Stomach (tissue), 19 donors: ENCODE measurements at places on chromosomes 2 and 18. TPM values are rescaled to one million over a fixed set of nuclear protein-coding genes. Genes with fewer than 3 reads are reported as not detected.
A peak's percentile ranks its signal among the peaks of the same experiment; 100 is the strongest.

- no peak for DNase-seq
Observed at GRCh38 chr2:145137211-145137610, 617.3 kb upstream of the ZEB2 start.

DNA sequence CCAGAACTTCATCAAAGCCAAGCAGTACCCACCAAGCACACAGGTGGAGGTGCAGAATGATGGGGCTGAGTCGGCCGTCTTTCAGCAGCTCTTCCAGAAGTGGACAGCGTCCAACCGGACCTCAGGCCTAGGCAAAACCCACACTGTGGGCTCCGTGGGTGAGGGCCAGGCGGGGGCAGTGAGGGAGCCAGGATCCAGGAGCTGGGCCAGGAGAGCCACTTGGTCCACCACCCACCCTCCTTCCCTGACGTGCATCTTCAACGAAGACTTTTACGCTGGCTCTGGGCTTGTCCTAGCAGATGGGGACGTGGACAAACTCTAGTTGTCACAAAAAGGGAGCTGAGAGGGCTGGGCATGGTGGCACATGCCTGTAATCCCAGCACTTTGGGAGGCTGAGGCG lies 11.8 kb downstream of the VIL1 start:
- DNase-seq = no peak

GRCh38 chr2:217215877-217216276 lies 356.0 kb upstream of the TNP1 start:
- no peak for DNase-seq

- DNase-seq = no peak
Observed at GRCh38 chr2:186594001-186594722, 4.3 kb downstream of the ITGAV start.

- DNase-seq = no peak
Observed at GRCh38 chr2:65062843-65063825, 6.9 kb downstream of the CEP68 start.

GRCh38 chr2:143564419-143564818 lies 435.2 kb downstream of the ARHGAP15 start:
- DNase-seq = no peak

GRCh38 chr2:60530660-60531281 lies 22.7 kb downstream of the BCL11A start:
- DNase-seq = peak; percentile 94

- DNase-seq = no peak
Observed at GRCh38 chr2:214742119-214742518, 67.4 kb downstream of the BARD1 start.

DNA sequence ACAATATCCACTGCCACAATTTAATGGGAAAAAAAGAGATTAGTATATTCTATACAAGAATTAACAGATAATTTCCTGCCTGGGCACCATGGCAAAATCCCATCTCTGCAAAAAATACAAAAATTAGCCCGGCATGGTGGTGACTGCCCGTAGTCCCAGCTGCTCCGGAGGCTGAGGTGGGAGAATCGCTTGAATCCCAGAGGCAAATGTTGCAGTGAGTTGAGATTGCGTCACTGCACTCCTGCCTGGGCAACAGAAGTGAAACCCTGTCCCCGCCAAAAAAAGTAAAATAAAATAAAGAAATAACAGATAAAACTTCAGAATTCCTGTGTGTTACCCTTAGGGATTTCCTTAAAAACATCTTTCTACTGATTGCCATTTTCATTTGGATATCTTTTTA lies 1194.8 kb upstream of the PIK3C3 start:
- DNase-seq = no peak

- no peak for DNase-seq
Observed at GRCh38 chr2:158043181-158043948, 58.3 kb upstream of the UPP2 start.

- no peak for DNase-seq
Observed at GRCh38 chr2:108128249-108128648, 111.5 kb upstream of the SULT1C3 start.

DNA sequence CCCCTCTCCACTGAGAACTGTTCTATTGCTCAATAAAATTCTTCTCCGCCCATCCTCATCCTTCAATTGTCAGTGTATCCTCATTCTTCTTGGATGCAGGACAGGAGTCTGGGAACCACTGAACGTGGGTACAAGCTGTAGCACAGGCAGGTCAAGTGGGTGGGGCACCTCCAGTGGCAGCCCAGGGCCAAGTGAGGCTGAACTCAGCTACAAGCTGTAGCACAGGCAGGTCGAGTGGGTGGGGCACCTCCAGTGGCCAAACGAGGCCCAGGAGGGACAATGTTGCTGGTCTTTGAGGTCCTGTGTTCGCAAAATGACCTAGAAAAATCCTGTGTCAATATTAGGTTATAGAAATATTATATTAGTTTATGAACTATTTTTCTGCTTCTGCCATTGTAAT lies 352.0 kb downstream of the TMX3 start:
- DNase-seq = no peak

- no peak for DNase-seq
Observed at GRCh38 chr2:239534581-239535412, 134.0 kb upstream of the HDAC4 start.

GRCh38 chr18:74611765-74612164 lies 14.1 kb downstream of the ZNF407 start:
- no peak for DNase-seq

GRCh38 chr2:101360232-101360631 lies 27.1 kb downstream of the CREG2 start:
- DNase-seq = peak; percentile 41

DNA sequence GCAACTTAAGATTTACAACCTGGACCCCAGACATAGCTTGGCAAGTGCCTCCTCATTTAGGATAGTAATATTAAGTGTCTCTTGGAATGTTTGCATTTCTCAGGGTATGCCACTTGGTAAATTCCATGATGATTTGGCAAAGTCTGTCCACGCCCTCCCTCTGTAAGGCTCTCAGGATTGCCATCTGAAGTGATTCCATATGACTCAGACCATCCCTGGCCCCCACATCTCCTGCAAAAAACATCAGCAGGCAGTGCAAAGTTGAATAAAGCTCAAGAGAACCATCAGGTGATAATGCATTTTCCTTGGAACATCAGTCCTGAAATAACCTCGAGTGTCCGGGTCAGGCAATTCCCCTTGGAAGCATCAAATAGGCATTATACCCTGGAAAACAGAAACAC lies 27.1 kb upstream of the PIEZO2 start:
- no peak for DNase-seq

DNA sequence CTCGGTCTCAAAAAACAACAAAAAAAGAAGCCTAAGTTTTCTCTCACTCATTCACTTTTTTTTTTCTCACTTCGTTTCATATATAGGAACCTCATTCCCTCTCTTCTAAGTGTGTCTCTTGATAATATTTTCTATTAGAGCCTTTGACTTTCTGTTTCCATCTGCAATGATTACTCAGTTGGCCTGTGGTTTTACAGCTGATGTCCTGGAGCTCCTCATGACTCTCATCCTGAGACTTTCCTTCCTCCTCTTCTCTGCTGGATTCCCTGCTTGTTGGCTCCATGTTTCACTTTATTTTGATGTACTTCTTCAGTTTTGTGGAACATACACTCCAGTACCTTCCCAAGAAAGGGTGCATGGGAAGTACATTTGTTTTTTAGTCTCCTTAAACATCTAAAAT lies 154.2 kb upstream of the GATA6 start:
- DNase-seq = no peak

DNA sequence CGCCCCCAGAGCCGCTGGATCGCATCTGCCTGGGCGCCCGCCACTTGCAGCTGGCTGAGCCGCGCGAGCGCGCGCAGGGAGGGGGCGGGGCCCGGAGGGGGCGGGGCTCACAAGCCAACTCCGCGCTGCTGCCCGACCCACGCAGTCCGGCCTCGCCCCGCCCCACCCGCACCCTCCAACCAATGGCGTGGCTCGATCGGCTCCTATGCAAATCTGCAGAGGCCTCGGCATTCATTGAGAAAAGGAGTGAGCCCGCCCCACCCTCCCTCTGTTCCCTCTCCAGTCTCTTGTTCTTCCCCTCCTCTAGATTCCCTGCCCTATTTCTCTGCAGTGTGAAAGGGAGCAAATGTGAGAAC lies at the start of gene ALK:
Gene ALK, minus strand, starts transcription at position 27 of the 356 bp plus-strand sequence. CDS start 927 bp downstream, outside the sequence.
- DNase-seq = peak; percentile 87

DNA sequence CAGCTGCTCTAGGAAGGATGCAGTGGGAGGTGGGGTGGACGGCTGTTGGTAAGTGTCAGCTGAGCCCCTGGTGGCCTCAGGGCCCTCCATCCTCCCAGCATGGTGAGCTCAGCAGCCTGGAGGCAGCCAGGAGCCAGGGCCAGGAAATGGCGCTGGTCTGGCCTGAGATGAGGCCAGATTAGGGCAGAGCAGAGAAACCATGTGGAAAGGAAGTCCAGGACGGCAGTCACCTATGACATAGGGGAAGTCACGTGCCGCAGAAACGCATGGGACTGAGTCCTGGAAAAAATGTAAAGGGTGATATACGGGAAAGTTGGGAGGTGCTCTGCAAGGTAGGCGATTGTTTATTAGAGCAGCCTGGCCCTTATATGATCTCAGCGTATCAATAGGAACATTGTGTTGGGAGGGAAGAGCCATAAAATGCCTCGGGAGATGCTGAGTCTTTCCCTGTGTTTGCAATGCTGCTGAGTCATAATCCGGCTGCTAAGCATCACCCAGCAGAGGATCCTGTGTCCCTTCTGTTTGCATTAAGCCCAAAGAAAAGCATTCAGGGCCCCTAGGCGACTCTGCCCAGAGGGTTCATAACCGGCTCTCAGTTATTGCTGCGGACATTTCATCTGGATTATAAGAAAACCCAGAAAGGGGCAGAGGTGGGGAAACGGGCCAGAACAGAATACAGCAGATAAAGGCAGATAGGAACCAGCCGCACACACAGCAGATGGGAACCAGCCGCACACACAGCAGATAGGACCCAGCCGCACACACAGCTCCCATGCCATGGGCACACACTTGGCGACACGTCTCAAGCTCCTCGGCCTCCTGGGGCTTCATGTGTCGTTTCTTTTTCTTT lies 30.3 kb upstream of the B3GNT7 start:
- DNase-seq = peak; percentile 68

GRCh38 chr2:60311524-60311923 lies 241.9 kb downstream of the BCL11A start:
- no peak for DNase-seq

- no peak for DNase-seq
Observed at GRCh38 chr2:155583674-155584195, 748.8 kb downstream of the NR4A2 start.

GRCh38 chr2:24328010-24328409 lies 32.3 kb downstream of the ITSN2 start:
- peak; percentile 17 for DNase-seq

- no peak for DNase-seq
Observed at GRCh38 chr2:8488001-8488738, 193.7 kb upstream of the ID2 start.

GRCh38 chr2:164620873-164621763 lies at the start of gene GRB14:
Gene GRB14, minus strand, starts transcription at chr2:164621482. Its CDS starts 173 bp downstream, at chr2:164621309.
- DNase-seq = peak; percentile 45

DNA sequence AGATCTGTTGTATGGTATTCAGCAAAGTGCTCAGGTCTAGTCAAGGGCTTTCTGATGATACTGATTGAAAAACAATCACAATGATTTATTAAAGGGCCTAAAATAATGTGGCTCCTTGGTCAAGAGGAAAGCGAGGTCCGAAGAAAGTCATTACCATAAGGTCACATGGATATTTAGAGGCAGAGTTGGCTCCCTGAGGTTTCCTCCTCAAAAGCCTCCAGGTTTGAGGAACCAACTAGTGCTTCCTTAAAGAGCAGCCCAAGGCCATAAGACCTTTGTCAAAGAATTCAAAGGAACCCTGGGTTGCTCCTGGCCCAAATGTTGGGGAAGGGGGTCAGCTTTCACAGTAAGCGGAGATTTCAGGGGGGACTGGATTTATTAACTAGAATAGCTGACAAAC lies 280.7 kb upstream of the ATP5MC3 start:
- DNase-seq = no peak

GRCh38 chr18:44510390-44510789 lies 170.3 kb upstream of the SETBP1 start:
- DNase-seq = no peak

GRCh38 chr2:37085731-37086147 lies 1.4 kb downstream of the GPATCH11 start:
- no peak for DNase-seq

DNA sequence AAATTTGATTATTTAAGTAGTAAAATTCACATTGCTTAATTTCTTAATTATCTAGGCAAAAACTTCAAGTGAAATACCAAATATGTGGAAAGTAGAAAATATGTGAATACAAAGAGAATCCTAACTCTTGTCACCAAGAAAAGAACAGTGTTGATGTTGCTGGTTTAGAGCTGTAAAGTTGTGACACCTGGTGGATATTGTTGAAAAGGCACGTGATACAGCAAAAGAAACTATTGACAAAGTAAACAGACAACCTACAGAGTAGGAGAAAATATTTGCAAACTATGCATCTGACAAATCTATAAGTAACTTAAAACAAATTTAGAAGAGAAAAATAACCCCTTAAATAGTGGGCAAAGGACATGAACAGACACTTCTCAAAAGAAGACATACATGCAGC lies 25.6 kb upstream of the ZC3H15 start:
- DNase-seq = peak; percentile 45

DNA sequence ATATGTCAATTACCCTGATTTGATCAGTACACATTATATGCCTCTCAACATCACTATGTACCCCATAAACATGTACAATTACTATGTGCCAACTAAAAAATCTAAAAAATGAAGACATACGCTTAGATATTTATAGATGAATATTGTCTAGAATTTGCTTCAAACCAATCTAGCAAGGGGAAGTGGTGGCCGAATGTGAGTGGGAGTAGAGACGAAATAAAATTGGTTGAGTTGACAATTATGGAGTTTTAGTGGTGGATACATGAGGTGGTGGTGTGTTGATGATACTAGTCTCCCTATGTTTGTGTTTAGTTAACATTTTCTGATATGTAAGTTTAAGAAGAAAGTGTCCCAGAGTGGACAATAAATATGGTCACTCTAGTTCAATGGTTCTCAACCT lies 49.0 kb downstream of the SDC1 start:
- no peak for DNase-seq

- no peak for DNase-seq
Observed at GRCh38 chr2:166044853-166045483, 82.9 kb downstream of the SCN1A start.

The ANKRD62 gene
- not detected for polyA plus RNA-seq

The GCC2 gene
- 5.2 TPM for polyA plus RNA-seq

The FAM161A gene
- 2.5 TPM for polyA plus RNA-seq

The ACMSD gene
- not detected for polyA plus RNA-seq

The SLC5A7 gene
- polyA plus RNA-seq = not detected

The CSRNP3 gene
- 0.23 TPM for polyA plus RNA-seq

The CRACDL gene
- polyA plus RNA-seq = 5.8 TPM

The COLEC11 gene
- polyA plus RNA-seq = 2.1 TPM

The CRYGC gene
- not detected for polyA plus RNA-seq

The LIMS4 gene
- polyA plus RNA-seq = 0.28 TPM

The TRIB2 gene
- 26.4 TPM for polyA plus RNA-seq

The CCDC121 gene
- polyA plus RNA-seq = 2.4 TPM

The DGKD gene
- polyA plus RNA-seq = 25.2 TPM
